ENCODE measurements at places on chromosomes 16 and 17. TPM values are rescaled to one million over a fixed set of nuclear protein-coding genes. Genes with fewer than 3 reads are reported as not detected.

RRN3 gene
- 21.6 TPM for polyA plus RNA-seq

DNA sequence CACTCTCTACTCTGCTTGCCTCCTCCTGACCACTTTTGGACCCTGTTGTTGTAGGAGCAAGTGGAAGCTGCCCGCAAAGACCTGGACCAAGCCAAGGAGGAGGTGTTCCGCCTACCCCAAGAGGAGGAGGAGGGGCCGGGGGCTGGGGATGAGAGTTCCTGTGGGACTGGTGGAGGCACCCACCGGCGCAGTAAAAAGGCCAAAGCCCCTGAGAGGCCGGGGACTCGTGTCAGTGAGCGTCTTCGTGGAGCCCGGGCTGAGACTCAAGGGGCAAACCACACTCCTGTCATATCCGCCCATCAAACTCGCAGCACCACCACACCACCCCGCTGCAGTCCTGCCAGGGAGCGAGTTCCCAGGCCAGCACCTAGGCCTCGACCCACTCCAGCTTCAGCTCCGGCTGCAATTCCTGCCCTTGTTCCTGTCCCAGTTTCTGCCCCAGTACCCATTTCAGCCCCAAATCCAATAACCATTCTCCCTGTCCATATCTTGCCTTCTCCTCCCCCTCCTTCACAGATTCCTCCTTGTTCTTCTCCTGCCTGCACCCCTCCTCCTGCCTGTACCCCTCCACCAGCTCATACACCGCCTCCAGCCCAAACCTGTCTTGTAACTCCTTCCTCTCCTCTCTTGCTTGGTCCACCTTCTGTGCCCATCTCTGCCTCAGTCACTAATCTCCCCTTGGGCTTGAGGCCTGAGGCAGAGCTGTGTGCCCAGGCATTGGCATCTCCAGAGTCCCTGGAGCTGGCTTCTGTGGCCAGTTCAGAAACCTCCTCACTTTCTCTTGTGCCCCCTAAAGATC, 11.0 kb upstream of the PHKG2 start:
- H3K36me3 ChIP-seq: peaks cover 67% of the 10 kb centered on the region
- H3K4me1 ChIP-seq: no peaks in the 10 kb centered on the region
- H3K27ac ChIP-seq: no peak overlapping the region
- H3K27me3 ChIP-seq: no peaks in the 10 kb centered on the region
- no peak overlapping the region for H3K4me3 ChIP-seq
- DNase-seq: no peak

- H3K36me3 ChIP-seq: no peaks in the 10 kb centered on the region
- no peaks in the 10 kb centered on the region for H3K27me3 ChIP-seq
- no peak overlapping the region for H3K27ac ChIP-seq
- no peaks in the 10 kb centered on the region for H3K4me1 ChIP-seq
These were observed 85.7 kb upstream of the XYLT1 start for GRCh38 chr16:17556276-17557052.

DNA sequence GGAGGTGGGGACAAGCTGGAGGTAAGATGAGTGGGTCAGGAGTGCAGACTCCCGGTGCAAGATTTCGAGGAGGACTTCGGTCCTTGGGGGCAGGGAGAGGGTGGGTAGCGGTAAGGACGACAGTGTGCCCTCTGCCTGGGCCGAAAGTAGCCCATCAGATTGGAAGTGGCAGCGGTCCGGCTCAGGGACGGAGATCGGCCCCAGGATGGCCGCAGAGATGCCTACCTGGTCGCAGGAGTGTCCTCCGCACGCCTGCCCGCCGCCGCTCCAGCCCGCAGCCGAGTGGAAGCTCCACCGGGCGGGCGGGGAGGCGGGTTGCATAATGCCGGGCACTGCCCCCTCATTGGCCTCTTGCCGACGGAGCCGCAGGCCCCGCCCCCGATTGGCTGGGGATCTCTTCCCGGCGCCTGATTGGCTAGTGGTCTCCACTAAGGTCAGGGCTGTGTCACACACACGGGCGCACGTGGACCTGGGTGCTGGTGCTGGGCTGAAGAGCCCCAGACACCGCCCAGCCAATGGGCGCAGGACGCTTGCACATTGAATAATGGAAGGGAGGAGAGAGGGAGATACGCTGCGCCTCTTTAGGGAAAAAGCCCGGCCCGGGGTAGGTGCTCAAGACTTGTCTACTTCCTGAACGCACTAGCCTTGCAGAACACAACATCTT, at the start of gene PER1:
Gene PER1, minus strand, starts transcription at position 293 of the 664 bp plus-strand sequence. CDS start 1,698 bp downstream, outside the sequence.
- H3K4me3 ChIP-seq: peak within 1 kb of the TSS; percentile 83
- peak; percentile 81 for DNase-seq
- H3K27ac ChIP-seq: peak within 1 kb of the TSS; percentile 100

GRCh38 chr16:3282103-3282729, 1.1 kb upstream of the ZNF263 start:
- no peak for DNase-seq
- peak overlapping the region; percentile 89 for H3K4me3 ChIP-seq
- H3K27ac ChIP-seq: peak overlapping the region; percentile 97

DNA sequence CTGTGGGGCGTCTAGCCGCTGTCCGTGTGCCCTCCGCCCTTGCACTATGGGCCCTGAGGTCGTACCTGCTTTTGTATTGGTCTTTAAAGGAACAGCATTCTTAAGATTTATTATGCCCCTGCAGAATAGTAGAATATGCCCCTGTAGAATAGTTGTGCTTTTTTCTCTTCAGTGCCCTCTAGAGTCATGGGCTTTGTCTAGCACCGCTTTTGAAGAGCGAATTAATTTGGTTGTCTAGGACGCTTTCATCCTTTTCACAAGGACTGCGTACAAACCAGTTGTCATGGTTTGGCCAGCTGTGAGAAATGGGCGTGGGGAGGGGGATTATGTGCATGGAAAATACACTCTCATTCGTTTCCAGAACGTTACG, 621 bp downstream of the CEP95 start:
- H3K36me3 ChIP-seq: peaks cover 54% of the 10 kb centered on the region
- H3K27ac ChIP-seq: peak overlapping the region; percentile 99
- no peaks in the 10 kb centered on the region for H3K27me3 ChIP-seq

- H3K36me3 ChIP-seq: no peaks in the 10 kb centered on the region
- H3K27me3 ChIP-seq: no peaks in the 10 kb centered on the region
- H3K27ac ChIP-seq: peak overlapping the region; percentile 72
- H3K4me1 ChIP-seq: peaks cover 28% of the 10 kb centered on the region
- no peak for DNase-seq
These were observed 490 bp downstream of the GID4 start for GRCh38 chr17:18039535-18040260.

DNA sequence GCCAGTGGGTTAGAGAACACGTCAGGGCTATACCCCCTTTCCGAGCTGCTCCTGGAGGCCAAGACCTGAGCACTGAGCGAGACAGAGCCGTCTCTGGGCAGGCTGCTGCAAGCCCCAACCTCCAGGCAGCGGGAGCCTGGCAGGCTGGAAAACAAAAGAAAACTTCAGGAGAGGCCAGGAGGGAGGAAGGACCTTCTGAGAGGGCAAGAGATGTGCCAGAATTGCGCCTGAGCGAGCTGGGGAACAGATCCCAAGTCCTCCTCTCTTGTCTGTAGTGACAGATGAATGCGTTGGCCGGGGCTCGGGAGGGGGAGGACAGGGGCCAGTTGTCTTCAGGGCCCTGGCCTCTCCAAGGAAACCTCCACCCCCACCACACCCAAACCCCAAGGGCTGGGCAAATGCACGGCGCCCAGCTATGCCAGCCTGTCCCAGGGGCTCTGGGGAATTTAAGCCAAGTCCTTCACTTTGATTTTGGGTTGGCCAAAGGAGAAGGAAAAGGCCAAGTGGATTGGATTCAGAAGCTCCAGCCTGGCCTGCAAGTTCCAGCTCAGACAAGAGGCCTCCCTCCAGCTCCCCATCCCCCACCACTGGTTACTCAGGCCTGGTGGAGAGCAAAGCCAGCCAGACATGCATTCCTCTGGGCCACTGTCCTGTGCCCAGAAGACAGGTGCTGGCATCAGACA, 18.1 kb downstream of the SDK2 start:
- H3K4me1 ChIP-seq: no peaks in the 10 kb centered on the region
- no peak overlapping the region for H3K27ac ChIP-seq
- no peaks in the 10 kb centered on the region for H3K36me3 ChIP-seq
- no peaks in the 10 kb centered on the region for H3K27me3 ChIP-seq
- H3K4me3 ChIP-seq: no peak overlapping the region

DNA sequence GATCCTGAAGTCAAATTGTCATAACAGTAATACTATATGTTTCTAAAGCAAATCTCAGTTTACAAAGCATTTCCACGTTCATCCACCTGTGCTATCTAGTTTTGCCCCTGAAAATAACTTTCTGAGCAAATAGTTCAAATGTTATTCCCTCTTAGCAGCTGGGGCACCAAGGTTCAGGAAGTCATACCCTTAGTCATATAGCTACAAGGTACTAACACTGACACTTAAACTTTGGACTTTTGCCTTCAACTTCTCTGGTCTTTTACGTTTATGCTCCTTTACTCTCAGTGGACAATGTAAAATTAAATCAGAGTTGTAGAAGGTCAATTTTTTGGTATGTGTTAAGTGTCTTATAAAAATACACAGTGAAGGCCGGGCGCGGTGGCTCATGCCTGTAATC, 33.0 kb downstream of the COX11 start:
- no peak overlapping the region for H3K27ac ChIP-seq
- H3K4me1 ChIP-seq: no peaks in the 10 kb centered on the region

DNA sequence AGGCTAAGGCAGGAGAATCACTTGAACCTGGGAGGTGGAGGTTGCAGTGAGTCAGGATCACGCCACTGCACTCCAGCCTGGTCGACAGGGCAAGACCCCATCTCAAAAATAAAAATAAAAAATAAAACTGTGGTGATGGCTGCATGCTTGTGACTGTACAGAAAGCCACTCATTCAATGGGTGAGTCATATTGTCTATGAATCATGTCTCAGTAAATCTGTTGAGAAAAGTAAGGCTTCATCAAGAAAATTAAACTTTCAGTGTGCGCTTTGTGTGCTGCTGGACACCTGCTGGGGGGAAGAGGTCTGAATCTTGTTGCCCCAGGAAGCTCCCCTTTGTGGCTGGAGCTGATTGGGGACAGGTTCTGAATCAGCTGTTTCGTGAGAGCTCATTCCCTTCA, 11.3 kb downstream of the NUBP1 start:
- no peak overlapping the region for H3K27ac ChIP-seq
- peaks cover 83% of the 10 kb centered on the region for H3K36me3 ChIP-seq
- no peaks in the 10 kb centered on the region for H3K27me3 ChIP-seq
- H3K4me1 ChIP-seq: no peaks in the 10 kb centered on the region

DNA sequence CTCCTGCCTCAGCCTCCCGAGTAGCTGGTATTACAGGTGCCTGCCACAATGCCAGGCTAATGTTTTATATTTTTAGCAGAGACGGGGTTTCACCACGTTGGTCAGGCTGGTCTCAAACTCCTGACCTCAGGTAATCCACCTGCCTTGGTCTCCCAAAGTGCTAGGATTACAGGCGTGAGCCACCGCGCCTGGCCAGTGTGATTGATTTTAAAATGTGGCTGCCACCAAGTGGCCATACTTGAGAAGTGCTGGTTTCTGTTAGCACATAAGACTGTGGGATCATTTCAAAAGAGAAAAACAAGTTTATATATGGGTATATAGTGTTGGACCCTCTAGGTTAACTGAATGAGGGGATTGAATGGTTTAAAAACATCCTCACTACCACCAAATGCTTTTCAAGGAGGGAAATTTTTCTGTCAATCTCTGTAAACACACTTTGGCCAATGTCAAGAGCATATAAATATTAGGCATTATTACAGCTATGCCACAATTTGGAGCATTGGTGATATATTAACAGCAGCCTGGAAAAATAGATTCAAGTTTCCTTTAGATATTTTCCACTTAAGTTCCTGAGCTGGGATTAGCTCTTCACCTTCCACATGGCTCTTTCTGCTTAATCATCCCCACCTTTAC, 13.5 kb upstream of the DHRS13 start:
- no peak overlapping the region for H3K4me3 ChIP-seq
- no peak overlapping the region for H3K27ac ChIP-seq
- H3K27me3 ChIP-seq: no peaks in the 10 kb centered on the region

GRCh38 chr16:85057212-85057889, 29.8 kb downstream of the KIAA0513 start:
- DNase-seq: no peak
- H3K4me3 ChIP-seq: no peak overlapping the region
- no peak overlapping the region for H3K27ac ChIP-seq
- no peaks in the 10 kb centered on the region for H3K36me3 ChIP-seq
- H3K27me3 ChIP-seq: no peaks in the 10 kb centered on the region

- no peaks in the 10 kb centered on the region for H3K27me3 ChIP-seq
- peaks cover 68% of the 10 kb centered on the region for H3K4me1 ChIP-seq
- H3K27ac ChIP-seq: no peak overlapping the region
- H3K4me3 ChIP-seq: peak overlapping the region; percentile 87
- H3K36me3 ChIP-seq: peaks cover 11% of the 10 kb centered on the region
These were observed 3.9 kb downstream of the DEXI start for GRCh38 chr16:10938321-10938720.

DNA sequence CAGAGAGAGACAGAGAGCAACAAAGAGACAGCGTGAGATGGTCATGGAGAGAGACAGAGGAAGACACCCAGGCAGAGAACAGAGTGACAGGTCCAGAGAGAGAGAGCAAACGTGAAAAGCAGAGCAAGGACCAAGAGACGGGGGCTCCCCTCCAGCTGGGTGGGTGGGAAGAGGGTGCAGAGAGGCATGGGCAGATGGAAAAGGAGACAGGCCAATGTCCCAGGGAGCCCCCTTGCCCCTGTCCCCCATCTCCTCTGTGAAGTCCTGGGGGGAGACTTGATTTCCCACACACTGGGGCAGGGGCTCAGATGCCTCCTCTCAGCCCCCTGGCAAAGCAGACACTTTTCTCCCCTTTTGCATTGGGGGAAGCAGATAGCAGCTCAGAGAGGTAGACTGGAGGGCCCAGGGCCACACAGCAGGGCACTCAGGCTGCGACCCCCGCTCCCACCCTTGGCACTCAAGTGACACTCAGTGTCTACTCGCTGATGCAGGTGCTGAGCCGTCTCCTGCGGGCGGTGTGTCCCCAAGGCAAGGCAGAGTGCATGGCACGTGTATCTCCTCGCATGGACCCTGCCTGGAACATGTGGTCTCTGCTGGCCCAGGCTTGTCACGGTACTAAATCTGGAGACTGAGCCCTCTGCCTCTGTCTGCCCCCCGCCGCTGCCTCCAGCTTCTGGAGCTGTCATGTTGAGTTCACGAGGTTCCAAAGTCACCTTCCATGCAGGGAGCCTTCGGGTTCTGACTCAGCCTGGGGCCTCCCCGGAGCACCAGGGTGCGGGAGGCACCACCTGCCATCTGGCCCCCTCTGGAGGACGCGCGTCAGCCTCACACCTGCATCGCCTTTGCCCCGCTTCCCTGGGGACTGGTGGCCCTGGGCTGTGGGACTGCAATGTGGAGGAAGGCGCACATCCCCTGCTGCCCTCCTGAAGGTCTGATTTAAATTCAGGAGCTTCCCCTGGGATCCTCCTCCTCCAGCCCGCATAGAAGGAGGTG, 215.9 kb upstream of the GSE1 start:
- no peaks in the 10 kb centered on the region for H3K36me3 ChIP-seq
- no peaks in the 10 kb centered on the region for H3K27me3 ChIP-seq
- no peak for DNase-seq
- no peak overlapping the region for H3K4me3 ChIP-seq
- no peak overlapping the region for H3K27ac ChIP-seq
- H3K4me1 ChIP-seq: no peaks in the 10 kb centered on the region

- H3K27me3 ChIP-seq: no peaks in the 10 kb centered on the region
- H3K4me3 ChIP-seq: no peak overlapping the region
- no peaks in the 10 kb centered on the region for H3K4me1 ChIP-seq
- no peak for DNase-seq
- no peak overlapping the region for H3K27ac ChIP-seq
These were observed 70.8 kb downstream of the ZFHX3 start for GRCh38 chr16:72977127-72977526.

Measured in CD4-positive, CD25-positive, alpha-beta regulatory T cell (primary cell).